ENCODE measurements at places on chromosomes 11 and 22. TPM values are rescaled to one million over a fixed set of nuclear protein-coding genes. Genes with fewer than 3 reads are reported as not detected.

The OR9Q1 gene
- not detected for total RNA-seq

The GGTLC2 gene
- total RNA-seq = not detected

The SLN gene
- total RNA-seq = not detected

The TRIM48 gene
- not detected for total RNA-seq

The PIH1D2 gene
- 0.86 TPM for total RNA-seq

The GRAP2 gene
- not detected for total RNA-seq

The EFEMP2 gene
- total RNA-seq = 328 TPM

The GALNT18 gene
- total RNA-seq = 5.6 TPM

The OTOG gene
- not detected for total RNA-seq

The RAB3IL1 gene
- total RNA-seq = 6.6 TPM

The SYCE3 gene
- total RNA-seq = not detected

The CCDC87 gene
- total RNA-seq = 0.11 TPM

The GAL gene
- total RNA-seq = 1.5 TPM

The OR56A1 gene
- not detected for total RNA-seq

The IL18BP gene
- total RNA-seq = 4.8 TPM

The C1QTNF5 gene
- 27.9 TPM for total RNA-seq
